Mesothelial cell of epicardium (in vitro differentiated cells): ENCODE measurements at places on chromosomes 6 and 20.

DNA sequence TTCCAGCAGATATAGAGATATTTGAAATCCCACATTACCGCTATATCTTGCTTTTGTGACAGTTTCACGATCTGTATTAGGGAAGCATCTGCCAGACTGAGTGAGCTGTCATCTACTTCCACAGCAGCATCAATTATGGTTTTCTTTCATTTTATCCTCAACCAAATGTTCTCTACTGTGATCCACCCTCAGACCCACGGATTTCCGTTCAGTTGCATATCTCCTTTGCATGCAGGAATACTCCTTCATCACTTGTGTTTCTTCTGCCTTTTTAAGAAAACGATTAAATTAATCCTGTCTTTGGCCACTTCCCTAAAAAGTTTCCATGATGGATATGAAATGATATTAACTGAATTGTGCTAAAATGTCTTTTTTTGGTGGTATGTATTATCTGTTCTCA, 262.1 kb upstream of the ADGRB3 start:
- no peak for DNase-seq

DNA sequence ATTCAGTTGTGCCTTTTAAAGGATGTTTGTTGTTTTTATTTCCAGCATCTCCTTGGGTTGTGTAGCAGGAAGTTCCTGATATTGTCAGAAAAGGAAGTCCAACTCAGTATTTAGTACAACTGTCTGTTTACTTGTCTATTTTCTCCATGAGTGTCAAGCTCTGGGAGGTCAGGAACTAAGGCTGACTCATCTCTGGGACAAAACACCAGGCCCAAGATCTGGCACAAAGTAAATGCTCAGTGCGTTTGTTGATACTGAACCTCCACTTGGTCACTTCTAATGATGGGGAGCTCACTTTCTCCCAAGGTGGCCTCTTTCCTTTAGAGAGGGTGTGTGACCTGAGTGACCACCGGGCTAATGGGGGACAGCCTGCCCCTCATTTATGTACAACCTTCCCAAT, 12.6 kb upstream of the PIGU start:
- no peak for DNase-seq

DNA sequence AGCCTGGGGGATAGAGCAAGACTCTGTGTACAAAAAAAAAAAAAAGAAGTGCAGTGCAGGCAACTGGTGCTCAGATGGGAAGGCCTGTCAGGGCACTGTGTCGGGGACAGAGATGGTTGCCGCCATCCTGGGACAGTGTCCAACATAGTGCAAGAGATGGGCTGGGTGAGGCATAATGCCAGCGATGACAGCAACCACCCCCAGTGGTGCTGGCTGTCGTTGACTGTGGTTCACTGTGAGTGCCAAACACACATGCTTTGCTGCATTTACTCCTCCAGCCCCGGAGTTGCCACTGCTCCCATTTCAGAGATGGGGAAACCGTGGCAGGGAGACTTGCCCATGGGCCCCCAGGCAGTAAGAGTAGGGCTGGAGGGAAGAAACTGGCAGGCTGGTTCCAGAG, 5.2 kb upstream of the C20orf203 start:
- DNase-seq = no peak

- no peak for DNase-seq
Measured at GRCh38 chr6:87945181-87945580, 102.5 kb upstream of the SPACA1 start.

DNA sequence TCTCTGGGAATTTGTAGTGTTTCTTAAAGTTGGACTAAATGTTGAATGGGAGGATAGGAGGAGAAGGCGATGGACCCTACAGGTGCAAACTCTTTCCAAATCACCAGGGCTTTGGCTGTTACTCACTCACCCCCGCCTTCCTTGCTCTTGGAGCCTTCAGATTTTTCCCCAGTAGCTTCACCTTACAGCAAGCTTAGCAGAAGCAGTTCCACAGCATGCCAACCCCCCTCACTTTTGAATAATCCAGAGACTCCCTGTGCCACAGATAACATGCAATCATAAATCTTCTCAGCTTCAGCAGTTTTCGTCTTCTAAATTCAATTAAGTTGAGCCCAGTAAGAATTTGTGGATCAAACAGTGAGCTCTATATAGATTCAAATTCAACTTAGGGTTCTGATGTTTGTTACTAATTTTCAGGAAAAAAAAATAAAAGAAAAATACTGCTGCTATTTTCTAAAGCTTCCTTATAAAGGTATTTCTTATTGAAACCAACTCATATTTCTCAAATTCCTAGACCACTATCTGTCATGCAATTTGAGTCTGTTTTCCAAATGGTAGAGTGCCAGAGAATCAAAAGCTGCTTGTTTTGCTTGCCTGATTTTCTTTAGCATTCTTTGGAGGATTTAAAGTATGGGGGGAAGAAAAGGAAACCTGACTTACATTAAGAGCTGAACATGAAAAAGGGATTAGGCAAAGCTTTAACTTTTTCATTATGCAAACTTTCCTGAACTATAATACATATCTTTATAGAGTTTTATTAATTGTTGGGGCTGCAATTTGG, 166.4 kb downstream of the EYA4 start:
- no peak for DNase-seq

DNA sequence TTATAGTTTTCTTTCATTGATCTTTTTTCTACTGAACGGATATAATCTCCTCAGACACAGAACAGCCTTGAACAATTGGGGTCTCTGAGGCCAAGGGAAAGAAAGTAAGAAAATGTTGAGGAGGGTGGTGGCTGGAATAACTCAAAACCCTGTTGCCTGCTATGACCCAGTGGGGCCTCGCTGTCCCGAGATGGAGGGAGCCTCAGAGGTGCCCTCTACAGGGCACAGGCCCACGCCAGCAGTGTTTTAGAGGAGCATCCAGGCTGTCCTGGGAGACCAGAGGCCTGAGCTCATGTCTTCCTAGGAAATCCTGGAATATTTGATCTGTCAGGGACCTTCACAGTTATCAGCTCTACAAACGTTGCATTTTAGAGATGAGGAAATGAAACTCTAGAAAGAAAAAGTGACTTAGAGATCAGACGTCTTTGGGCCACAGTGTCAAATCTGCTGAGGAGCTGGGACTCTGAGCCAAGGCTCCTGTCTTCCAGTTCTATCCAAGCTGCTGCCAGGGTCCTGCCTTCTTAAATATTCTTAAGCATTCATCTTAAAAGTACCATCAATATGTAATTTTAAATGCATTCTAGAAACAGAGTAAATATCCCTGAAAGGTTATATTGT, 26.3 kb downstream of the ALDH5A1 start:
- DNase-seq = no peak

GRCh38 chr20:22341508-22341907, 242.9 kb downstream of the FOXA2 start:
- no peak for DNase-seq

- DNase-seq = no peak
Measured at GRCh38 chr6:26383624-26384417, 913 bp downstream of the BTN2A2 start.

- no peak for DNase-seq
Measured at GRCh38 chr6:151747896-151748295, 59.6 kb upstream of the ESR1 start.

DNA sequence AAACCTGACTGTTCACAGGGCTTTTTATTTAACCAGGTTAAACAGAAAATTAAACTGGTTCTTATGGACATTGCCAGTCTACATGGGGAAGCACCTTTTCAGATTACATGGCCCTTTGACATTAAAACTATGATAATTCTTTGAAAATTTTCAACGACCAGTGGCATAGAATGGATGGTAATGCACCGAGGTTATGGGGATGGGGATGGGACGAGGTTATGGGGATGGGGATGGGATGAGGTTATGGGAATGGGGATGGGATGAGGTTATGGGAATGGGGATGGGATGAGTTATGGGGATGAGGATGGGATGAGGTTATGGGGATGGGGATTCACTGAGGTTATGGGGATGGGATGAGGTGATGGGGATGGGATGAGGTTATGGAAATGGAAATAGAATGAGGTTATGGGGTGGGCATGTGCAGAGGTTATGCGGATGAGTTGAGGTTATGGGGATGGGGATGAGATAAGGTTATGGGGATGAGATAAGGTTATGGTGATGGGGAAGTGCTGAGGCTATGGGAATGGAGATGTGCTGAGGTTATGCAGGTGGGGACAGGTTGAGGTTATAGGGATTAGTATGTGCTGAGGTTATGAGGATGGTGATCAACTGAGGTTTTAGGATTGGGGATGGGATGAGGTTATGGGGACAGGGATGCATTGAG, 541.9 kb downstream of the CDH26 start:
- no peak for DNase-seq

- no peak for DNase-seq
Measured at GRCh38 chr6:169880516-169880915, 129.1 kb downstream of the ERMARD start.

GRCh38 chr6:127182501-127182900, 64.0 kb downstream of the RSPO3 start:
- DNase-seq = no peak
